ENCODE measurements at places on chromosomes 3 and 15. TPM values are rescaled to one million over a fixed set of nuclear protein-coding genes. Genes with fewer than 3 reads are reported as not detected.

GRCh38 chr3:52182196-52182595 is 15.8 kb upstream of the ALAS1 start:
- H3K36me3 ChIP-seq = no peaks in the 10 kb centered on the region
- no peaks in the 10 kb centered on the region for H3K27me3 ChIP-seq
- H3K27ac ChIP-seq = no peak overlapping the region
- no peak overlapping the region for H3K4me3 ChIP-seq

GRCh38 chr3:132435911-132436425 is 18.7 kb downstream of the DNAJC13 start:
- H3K4me3 ChIP-seq = no peak overlapping the region
- no peaks in the 10 kb centered on the region for H3K27me3 ChIP-seq
- H3K4me1 ChIP-seq = peaks cover 11% of the 10 kb centered on the region

- H3K4me3 ChIP-seq = no peak overlapping the region
- H3K36me3 ChIP-seq = no peaks in the 10 kb centered on the region
- DNase-seq = peak; percentile 61
- H3K27ac ChIP-seq = no peak overlapping the region
- no peaks in the 10 kb centered on the region for H3K27me3 ChIP-seq
Measured at GRCh38 chr3:140290105-140290504, 355.1 kb downstream of the CLSTN2 start.

DNA sequence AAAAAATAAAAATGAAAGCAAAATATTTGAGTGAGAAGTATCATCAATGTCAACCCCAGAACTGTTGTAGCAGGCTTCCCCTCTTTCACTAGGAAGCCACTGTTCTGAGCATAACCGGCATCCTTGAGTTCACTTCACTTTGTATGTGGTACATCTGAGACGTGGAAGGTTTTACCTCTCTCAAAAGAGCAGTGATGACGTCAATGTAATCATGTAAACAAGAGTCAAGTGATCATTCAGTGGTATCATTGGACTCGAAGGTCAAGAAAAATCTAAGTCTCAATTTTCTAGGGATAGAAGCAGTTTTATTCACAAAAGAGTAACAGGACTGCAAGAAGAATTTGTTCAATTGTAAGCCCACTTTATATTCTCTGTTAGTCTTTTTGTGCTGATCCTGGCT is 339.8 kb upstream of the THRB start:
- H3K27me3 ChIP-seq = peaks cover 9% of the 10 kb centered on the region
- no peak overlapping the region for H3K27ac ChIP-seq
- no peaks in the 10 kb centered on the region for H3K4me1 ChIP-seq
- H3K36me3 ChIP-seq = no peaks in the 10 kb centered on the region

The NR2E3 gene
- not detected for total RNA-seq

The CLSTN2 gene
- total RNA-seq = not detected

GRCh38 chr3:56303487-56303886 is 164.8 kb downstream of the ERC2 start:
- H3K4me3 ChIP-seq = no peak overlapping the region
- H3K36me3 ChIP-seq = no peaks in the 10 kb centered on the region

DNA sequence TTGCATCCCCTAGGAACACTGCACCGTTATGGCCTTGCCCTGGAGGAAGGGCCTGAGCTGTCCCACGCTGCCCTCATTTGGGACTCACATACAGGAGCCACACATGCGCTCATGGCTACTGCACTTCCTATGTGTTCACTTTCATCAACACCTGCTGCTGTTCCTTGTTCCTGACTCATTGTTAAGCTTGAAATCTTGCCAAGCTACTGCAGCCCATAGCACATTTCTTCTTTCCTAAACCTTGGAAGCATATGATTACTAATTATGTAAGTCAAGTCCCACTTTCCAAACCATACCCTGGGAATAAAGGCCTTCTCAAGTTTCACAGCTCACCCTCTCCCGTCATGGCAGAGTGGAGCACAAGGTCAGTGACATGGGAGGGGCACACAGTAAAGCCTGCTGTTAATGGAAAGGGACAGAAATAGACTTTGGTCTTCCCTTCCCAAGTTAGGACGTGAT is 307.9 kb downstream of the CLSTN2 start:
- no peaks in the 10 kb centered on the region for H3K36me3 ChIP-seq
- H3K27ac ChIP-seq = no peak overlapping the region
- no peak for DNase-seq
- no peak overlapping the region for H3K4me3 ChIP-seq
